OCI-LY7 (cell line): ENCODE measurements at places on chromosomes 2 and 18.

DNA sequence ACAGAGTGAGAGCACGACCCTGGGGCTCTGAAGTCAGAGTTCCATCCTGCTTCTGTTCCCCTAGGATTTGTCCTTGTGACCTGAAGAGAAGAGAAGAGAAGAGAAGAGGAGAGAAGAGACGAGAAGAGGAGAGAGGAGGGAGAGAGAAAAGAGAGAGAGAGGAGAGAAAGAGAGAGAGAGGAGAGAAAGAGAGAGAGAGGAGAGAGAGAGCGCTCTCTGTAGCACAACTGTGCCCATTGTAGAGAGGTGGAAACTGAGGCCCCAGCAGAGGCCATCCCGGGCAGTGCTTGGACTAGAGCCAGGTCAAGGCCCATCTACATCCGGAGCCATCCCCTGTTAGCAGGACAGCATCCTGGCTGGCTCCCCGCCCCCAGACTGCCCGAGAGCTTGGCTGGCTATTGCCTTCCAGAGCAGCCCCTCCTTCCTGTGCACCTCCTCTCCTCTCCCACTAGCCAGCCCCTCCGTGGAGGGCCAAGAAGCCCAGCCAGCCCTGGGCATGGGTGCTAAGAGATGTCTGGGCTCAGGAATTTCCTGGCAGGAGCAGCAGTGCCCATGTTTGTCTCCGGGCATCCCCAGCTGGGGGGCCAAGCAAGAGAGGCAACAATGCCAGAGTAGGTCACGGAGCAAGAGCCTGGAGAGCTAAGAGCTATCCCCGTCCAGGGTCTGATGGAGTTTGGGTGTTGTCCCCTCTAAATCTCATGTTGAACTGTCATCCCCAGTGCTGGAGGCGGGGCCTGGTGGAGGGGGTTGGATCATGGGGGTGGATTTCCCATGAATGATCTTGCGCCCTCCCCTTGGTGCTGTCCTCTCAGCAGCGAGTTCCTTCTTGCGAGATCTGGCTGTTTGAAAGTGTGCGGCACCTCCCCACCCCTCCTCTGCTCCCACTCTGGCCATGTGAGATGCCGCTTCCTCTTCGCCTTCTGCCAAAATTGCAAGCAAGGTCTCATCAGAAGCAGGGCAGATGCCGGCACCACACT lies 18.2 kb upstream of the GPR55 start:
- DNase-seq = no peak

DNA sequence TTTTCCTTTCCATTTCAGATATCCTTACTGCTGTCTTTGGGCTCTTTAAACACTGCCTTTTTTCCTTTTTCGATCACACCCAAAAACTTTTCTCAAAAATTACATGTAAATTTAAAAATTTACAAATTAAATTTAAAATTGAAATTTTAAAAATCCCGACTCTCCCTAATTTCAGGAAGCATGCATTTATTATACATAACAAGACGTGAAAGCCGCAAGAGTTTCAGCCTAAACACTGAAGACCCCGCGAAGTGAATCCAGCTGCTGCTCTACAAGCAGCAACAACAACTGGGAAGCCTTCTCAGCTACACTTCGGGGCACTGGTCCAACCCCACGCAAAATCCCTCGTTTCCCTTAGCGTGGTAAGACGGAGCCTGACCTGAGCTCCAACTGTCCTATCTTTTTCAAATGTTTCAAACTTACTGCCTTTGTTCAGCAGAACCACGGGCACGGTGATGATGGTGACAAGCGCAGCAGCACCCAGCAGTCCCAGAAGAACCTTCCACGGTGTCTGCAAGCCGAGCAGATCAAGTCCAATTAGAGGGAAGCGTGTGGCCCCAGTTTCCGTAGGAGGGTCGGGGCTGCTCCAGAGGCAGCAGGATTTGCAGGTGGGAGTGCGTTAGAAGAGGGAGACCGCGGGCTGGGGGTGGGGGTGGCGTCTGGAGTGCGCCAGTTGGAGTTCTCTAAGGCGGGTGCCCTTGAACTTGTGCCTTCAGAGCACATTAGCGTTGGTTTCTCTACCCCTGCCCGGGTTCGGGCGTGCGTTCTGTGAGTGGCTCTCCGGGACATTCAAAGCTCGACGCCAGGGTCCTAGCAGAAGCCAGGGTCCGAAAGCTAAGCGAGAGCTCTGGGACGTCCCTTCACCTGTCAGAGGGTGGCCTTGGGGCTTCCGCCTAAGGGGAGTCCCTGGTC lies 783 bp downstream of the DPP4 start:
- DNase-seq = no peak

- no peak for DNase-seq
Measured at GRCh38 chr18:58937887-58938267, 73.2 kb downstream of the ZNF532 start.

DNA sequence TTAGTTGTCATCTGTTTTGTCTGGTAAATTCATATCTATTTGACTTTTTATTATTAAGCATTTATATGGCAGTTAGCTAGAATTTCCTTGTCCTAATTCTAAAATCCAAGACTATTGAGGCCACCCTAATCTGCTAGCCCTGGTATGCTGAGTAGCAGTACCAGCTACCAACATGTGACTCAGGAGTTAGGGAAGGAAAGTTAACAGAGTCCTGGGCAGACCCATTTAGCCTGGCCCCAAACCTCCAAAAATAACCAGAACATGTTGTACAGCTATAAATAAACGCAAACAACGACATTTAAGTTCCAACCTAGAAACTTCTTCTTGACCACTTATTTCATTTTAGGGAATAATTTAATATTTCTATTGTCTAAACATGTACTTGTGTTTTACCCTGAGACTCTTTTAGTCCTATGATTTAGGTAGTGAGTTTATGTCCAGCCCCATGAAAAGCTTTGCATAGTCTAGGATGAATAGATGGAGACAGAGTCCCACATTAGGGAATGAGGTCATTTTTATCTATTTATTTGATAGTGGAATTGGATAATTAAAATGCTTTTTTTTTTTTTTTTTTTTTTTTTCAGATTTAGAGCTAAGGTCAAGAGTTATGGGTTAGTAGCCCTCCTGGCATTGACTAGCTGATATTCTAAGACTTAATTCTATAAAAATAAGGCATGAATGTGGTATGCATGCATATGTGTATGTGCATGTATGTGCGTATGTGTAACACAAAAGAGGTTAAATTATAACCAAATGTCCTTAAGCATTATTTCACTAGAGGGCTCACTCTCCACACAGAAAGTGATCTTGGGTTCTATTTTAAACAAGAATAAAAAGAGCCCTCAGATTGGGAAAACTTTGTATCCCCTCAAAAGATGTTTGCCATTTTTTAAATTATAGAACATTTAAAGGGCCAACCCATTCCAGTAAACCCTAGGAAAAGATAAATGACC lies 160.1 kb upstream of the MAPRE2 start:
- DNase-seq = no peak

DNA sequence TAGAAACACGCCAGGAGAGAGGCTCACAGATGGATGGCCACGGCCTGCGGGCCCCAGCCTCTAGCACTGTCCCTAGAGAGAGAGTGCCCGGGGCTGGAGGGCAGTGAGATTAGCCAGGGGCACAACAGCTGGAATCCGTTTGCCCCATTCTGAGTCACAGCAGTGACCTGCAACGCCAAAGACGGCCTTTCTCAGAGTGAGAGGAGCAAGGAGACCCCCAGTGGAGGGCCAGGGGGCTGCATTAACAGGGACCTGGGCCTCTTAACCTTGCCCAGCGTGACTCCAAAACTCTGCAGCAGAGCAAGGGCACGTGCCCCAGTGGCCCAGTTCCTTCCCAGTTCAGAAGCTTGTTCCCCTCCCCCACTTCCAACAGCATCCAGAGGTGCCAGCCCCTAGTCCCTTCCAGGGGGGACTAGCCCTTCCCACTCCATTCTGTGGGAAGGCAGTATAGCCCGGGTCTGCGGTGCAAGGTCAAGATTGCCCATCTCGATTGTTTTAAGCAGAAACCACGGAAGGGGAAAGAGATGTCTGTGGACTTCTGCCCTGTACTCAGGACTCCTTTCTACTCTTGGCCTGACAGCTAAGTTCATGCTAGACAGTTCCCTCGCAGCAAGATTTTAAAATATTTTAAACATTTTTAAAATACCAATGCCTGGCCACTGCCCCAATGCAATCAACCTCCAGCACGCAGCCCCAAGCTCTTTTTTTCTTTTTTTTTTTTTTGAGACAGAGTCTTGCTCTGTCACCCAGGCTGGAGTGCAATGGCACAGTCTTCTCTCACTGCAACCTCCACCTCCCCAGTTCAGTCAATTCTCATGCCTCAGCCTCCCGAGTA lies 50.9 kb upstream of the BIN1 start:
- DNase-seq = peak; percentile 14

DNA sequence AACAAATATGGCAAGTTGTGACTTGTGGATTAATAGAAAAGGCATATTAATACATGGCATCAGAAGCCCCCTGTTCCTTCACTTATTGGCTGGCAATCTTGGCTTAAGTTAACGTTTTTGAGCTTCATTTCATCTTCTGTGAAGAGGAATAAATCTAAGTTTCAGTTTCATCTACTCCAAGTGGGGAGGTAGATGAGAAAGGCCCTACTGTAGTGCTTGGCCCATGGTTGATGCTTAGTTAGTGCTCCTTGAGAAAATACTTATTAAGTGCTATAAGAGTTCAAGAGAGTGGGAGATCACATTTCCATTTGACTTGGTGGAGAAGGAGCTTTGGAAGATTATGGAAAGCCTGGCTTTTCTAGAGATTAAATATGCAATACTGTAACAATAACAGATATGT lies 244.3 kb downstream of the BABAM2 start:
- no peak for DNase-seq

DNA sequence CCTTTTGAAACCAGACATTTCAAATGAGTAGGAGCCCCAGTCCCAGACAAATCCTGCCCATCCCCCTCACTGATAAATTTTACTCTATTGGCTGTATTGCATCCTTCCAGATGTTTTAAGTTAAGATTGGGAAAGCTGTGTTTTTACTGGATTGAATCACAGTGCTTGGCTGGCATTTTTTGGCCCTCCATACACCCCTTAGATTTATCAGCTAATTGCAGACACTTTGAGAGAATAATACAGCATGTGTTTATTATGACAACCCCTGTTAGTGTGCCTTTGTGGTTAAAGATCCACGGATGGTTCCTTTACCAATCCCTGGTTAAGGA lies 74.9 kb downstream of the ANTXR1 start:
- no peak for DNase-seq

DNA sequence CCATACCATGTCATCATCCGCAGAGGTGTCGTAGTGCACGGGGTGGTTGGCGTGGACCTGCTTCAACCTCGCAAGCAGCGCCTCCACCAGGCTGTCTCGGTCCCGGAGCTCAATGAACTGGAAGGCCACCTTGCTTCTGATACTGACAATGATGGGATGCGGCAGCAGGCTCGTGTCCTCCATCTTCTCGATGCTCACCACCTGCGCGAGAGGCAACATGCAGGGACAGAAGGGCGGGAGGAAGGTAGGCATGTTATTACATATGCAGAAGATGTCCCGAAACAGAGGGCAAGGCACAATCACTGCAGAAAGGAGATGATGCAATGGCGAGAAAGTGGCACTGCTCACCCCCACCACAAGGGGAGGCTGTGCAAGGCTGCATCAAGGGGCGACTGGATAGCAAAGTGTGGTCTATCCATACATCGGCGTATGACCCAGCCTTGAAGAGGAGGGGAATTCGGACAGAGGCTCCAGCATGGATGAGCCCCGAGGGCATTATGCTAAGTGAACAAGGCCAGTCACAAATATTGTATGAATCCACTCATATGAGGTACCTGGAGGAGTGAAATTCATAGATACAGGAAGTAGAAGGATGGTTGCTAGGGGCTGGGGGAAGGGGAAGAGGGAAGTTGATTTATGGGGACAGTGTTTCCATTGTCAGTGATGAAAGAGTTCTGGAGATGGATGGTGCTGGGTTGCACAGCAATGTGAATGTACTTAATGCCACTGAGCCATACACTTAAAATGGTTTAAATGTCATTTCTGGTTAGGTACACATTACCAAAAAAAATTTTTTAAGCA lies 36.6 kb downstream of the RPL31 start:
- peak; percentile 11 for DNase-seq

DNA sequence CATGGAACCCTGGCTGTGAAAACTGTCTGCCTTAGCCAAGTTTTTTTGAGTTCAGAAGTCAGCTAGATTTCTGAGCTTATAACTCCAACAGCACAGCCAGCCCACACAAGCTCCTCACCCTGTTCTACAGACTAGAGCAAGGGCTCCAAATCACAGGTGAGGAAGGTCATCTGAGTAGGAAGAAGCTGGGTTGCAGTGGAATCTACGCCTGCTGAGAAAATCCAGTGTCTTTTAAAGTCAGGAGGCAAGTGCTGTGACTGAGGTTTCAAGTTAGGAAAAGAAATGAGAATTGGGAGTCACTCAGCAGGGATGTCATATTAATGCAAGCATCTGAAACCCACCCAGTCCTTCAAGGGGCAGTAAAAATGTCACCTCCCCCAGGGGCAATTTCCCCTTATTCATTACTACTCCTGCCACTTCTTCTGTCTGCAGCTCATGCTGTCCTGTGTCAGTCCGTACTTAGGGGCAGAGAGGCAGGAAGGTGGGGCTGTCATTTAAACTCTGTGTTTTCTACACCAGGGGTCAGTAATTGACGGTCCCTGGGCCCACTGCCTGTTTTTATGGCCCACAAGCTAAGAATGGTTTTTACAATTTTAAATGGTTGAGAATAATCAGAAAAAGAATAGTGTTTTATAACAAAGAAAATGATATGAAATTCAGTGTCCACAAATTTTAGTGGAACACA lies 551.1 kb downstream of the BCL11A start:
- DNase-seq = peak; percentile 20

DNA sequence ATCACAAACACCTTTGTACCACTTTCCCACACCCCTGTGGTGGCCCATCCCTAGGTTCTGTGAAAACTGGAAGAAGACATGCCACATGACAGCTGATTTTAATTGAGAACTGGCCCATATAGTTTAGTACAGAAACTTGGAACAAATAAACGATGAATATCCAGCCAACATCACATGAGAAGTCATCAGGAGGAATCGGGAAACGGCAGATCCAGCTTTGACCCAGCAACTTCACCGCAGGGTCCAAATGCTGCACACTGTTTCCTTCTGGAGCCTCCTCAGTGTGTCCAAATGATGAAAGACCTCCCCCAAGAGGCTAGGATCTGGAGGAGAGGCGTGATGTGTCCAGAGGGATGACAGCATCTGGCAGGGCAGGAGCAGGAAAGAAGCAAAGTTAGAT lies 75.5 kb downstream of the COPS8 start:
- no peak for DNase-seq

GRCh38 chr2:88582030-88582429 lies 45.2 kb downstream of the EIF2AK3 start:
- DNase-seq = no peak

- DNase-seq = no peak
Measured at GRCh38 chr18:62807396-62807795, 92.1 kb downstream of the PHLPP1 start.

DNA sequence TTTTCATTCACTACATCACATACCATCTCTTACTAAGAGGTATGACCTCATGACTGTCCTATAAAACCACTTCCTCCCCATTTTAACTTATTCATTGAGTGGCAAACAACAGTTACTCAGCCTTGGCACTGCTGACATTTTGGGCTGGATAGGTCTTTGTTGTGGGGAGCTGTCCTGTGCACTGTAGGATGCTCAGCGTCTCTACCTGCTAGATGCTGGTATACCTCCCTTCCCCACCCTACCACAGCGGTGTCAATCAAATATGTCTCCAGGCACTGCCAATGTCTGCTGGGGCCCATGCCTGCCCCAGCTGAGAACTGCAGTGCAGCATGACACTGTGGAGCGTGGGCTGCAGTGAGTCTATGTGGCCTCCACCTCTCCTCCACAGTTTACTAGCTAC lies 76.3 kb upstream of the MGAT4A start:
- no peak for DNase-seq
